ENCODE measurements at places on chromosomes 13 and 19.

DNA sequence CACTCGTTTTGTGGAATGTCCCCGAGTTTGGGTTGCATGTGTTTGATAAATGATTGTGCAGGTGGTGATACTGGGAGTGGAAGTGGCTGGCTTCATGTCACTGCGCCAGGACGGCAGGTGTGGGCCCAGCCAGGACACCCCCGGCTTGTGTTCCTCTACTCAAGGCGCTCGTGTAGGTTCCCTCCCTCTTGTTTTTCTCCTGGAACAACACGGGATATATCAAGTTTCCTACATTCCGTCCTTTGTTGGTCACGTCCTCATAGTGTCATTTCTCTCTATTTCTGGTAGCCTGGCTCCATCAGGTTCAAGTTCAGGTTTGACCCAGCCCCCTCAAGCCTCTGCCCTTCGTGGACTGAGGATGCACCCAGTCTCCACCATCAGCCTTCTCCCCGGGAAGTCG lies 16.3 kb downstream of the IL17D start:
- no peak for DNase-seq

- no peak for DNase-seq
Measured at GRCh38 chr13:53885997-53886396, 857.4 kb downstream of the OLFM4 start.

DNA sequence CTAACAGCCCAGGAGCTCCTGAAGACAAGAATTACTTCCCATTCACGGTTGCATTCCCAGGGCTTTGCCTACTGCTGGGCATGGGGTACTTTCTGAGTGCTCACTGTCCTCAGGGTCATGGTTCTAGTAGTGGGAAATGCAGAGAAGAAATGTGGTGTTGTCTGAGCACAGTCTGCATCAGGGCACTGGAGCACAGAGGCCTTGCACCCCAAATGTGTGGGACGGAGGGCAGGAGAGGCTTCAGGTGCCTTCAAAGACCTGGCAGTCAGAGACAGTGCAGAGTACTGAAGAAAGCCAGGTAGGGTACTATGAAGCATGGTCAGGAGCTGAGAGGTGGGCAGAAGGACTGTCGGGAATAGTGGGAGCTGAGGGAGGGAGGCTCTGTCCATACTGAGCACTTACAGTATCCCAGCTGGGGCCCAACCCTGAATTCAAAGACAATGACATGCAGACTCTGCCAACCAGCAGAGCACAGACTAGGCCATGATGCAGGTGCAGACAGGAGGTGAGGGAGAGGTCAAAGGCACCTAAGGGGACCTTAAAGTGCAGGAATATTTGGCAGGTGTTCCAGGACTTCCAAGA lies 144.4 kb downstream of the USP12 start:
- DNase-seq, result no peak

GRCh38 chr19:52297601-52298364 lies 814 bp downstream of the ZNF480 start:
- no peak for DNase-seq

DNA sequence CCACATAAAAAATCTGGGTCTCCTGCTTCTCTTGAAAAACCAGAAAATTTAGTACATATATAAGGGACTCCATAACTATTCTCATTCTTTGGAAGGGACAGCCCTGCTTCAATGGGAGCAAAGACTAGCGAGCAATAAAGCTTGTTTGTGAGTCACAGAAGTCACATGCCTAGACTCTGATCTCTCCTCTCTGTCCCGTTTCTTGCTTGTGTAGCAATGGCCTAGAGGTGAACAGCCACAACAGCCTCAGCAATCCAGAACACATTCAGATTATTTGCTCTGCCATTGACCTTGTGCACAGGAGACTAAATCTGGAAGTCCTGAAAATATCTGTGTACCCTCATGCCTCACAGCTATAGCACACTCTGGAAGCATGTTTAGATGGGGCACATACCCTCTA lies 43.2 kb downstream of the SCGB2B2 start:
- no peak for DNase-seq

DNA sequence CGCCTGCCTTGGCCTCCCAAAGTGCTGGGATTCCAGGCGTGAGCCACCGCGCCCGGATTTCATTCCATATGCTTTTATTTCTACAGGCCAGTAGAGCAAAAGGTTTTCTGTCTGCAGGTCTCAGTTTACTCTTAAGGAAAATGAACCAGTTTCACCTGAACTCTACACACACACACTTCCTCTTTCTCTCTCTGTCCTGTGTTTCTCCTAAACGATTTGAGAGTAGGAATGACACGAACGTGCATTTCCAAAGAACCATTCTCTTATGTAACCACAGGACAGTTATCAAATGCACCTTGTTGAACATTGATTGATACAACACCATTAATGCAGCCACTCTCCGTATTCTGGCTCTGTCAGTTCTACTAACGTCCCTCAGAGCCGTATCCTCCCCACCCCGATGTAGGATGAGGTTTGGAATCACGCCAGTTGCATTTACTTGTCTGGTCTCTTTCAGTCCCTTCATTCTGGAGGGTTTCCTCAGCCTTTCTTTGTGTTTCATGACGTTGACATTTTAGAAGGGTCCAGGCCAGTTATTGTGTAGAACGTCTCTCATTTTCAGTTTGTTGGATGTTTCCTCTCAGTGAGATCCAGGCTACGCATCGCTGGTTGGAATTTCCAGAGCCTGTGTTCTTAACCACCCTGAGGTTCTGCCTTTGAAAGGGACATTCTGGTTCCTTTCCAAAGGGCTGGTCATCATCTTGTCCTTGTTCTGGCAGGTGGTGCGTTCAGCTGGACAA lies 36.0 kb downstream of the BICRA start:
- no peak for DNase-seq

DNA sequence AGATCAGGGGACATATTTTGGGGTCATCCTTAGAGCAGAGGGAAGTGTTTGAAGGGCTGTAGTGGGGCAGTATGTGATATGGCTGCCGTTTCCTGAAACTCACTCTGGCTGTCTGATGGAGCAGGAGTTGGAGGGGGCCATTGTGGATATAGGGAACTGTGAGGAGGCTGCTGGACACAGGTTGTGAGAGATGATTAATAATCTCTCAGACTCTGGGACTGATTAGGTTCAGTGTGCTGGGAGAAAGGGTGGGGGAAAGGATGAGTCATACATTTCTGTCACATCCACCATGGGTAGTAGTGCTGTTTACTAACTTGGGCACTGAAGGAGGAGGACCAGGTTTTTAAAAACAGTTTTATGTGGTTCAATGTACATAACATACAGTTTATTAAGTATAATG lies 4.8 kb downstream of the B3GLCT start:
- no peak for DNase-seq

DNA sequence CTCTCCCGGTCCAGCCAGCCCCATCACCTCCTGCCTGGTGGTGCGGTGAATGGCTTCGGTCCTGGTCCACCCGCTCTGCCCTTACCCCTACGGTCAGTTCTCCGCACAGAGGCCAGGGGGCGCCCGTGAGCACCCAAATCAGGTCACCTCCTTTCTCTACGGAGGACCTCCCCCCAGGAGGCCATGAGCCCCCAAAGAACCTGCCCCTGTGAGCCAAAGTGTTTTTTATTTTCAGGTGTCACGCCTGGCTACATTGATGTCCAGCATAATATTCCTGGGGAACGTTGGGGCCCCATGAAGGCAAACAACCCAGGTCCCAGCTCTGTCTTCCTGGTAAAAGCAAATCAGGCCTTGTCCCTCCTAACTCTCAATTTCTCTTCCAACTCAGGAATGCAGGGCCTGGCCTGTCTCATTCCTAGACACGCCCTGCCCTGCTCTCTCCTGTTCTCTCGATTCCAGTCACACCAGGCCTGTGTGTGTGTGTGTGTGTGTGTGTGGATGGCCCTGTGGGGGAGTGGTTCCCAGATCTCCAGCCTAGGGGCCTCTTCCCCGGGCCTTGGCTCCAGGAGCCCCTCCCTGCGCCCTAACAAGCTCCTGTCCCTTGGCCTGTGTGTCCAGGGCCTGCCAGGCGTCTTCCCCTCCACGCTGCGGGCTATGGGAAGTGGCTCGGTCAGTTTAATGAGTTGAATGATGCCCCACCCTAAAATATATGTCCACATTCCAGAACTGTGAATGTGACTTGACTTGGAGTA lies 9.7 kb upstream of the GIPC1 start:
- no peak for DNase-seq

DNA sequence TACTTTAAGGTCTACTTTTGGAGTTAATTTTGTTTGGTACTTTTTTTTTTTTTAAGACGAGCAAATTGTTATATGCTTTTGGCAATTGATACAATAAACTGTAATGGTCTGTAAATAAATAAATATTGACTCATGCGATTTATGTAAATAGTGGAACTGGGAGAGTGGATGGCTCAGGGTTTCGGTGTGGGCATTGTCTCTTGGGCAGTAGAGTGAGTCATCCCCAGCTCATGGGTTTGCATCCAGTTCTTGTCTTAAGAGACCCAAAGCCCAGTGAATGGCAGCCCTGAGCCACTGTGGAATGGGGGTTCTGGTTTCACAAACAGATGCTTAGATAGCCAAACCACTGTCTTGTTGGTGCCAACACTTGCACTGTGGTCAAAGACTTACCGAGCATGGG lies 33.0 kb downstream of the FGF9 start:
- no peak for DNase-seq

- no peak for DNase-seq
Measured at GRCh38 chr19:29837448-29837981, 25.7 kb downstream of the CCNE1 start.

DNA sequence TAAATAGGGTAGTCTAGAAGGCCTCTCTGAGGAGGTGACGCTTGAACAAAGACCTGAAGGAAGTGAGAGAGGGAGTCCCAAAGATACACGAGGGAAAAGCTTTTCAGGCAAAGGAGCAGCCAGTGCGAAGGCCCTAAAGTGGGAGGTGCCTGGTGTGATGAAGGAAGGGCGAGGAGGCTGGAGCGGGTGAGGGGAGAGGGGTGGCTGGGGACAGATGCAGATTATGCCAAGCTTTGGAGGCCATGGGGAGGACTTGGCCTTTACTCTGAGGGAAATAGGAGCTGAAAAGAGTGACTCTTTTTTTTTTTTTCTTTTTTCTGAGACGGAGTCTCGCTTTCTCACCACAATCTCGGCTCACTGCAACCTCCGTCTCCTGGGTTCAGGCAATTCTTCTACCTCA lies 2.9 kb downstream of the CLPTM1 start:
- no peak for DNase-seq

GRCh38 chr13:93104270-93104669 lies 122.3 kb upstream of the GPC6 start:
- no peak for DNase-seq

DNA sequence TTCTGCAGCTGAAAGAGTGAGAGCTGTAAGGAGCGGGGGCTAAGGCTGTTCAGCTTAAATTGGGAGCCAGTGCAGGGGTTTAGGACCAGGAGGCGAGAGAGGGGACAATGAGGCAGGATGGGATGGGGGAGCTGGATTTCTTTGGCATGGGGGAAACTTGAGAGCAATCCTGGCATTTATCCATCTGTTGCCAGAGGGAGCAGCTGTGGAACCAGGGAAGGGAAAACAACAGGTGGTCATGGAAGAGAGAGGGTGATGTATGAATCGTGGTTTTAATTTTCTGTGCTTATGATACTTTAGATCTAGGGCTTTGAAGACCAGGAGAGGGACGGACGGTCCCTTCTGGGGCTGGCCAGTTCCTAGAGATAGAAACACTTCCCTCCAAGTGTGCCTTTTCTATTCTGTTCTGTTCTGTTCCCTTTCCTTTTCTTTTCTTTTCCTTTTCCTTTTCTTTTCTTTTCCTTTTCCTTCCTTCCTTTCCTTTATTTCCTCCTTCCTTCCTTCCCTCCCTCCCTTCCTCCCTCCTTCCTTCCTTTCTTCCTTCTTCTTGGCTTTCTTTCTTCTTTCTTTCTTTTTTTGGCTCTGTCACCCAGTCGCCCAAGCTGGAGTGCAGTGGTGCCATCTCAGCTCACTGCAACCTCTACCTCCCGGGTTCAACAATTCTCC lies 16.0 kb upstream of the CCL25 start:
- no peak for DNase-seq
